ENCODE measurements at places on chromosomes 13 and 19.

DNA sequence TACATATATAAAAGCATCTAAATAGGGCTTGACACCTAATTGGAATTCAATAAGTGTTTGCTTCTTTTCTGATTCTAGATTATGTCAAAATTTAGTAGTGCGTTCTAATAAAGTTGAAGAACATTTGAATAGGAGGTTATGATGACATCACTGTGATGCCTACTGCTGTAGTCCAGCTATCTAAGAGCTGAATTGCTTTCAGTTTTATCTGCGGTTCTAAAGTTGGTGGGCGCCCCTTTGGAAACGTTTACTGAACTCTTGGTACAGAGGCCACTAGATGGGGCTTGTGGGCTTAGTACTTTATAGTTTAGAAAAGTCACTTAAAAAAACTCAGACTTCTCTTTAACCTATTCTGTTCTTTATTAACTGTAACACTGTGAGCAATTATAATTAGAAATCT lies 776.9 kb downstream of the GPC5 start:
- peak; percentile 19 for DNase-seq

DNA sequence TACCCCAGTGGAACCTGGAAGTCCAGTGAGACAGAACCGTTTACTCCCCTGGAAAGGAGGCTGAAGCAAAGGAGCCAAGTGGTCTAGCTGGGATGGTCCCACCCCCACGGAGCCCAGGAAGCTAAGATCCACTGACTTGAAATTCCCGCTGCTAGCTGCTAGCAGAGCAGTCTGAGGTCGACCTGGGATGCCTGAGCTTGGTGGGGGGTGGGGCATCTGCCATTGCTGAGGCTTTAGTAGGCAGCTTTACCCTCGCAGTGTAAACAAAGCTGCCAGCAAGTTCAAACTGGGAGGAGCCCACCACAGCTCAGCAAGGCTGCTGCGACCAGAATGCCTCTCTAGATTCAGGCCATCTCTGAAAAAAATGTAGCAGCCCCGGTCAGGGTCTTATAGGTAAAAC lies 437.0 kb downstream of the SUCLA2 start:
- no peak for DNase-seq

DNA sequence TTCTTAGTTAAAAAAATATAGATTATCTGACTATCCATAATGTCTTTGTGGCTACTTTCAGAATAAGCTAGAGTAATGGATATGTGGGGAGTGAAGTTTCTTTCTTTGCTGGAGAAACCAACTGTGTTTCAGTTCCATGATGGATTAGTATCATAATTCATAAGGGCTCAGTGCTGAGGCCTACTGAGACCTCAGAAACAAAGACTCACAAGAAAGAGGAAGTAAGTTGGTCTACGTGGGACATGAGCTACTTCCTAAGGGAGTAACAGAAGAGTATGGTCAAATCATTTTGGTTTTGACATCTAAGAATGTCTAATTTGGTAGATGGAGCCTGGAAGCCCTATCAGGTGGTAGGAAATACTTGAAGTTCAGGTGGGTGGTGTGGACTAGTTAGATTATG lies 99.0 kb upstream of the HTR2A start:
- no peak for DNase-seq

DNA sequence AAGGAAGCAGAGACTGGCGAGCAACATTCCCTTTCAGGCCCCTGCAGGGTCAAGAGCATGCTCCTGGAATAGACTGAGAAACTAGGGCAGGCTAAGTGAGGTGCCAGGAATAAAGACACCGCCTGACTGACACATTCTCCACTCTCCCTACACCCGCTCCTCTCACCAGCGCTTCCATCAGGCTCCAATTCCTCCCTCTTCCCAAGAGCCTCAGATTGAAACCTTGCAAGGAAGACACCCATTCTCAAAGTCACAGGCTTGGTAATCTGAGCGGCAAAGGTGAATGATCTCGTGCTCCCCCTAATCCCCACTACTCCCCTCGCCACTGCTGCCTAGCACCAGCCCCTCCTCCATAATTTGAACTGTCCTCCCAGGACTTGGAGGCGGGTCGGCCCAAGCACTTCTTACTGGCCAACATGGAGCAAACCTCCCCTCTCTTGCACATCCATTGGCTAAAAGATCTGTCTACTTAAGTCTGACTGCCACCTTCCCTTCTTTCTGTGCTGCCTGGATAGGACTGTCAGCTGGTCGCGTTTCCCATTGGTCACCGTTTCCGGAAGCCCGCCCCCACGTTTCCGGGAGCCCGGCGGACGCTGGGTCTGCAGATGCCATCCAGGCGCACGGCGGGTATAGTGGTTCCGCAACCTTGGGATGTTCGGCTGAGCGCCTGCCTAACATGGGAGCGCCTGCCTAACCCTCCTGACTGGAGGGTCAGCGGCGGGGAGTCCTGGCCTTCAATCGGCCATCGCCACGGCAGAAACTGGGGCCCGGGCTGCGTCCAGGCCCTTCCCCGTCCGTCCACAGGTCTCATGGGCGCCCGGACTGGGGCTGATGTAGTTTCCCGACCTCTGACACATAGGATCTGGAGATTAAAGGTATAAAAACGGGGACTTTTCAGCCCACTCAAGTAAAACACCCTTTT lies 33.6 kb downstream of the ZNF383 start:
- peak; percentile 92 for DNase-seq

- peak; percentile 60 for DNase-seq
Measured at GRCh38 chr19:18322318-18322758, 538 bp downstream of the LSM4 start.

- no peak for DNase-seq
Measured at GRCh38 chr19:45472563-45473366, 5.0 kb downstream of the FOSB start.

GRCh38 chr13:39144941-39145533 lies 106.8 kb downstream of the NHLRC3 start:
- peak; percentile 33 for DNase-seq

DNA sequence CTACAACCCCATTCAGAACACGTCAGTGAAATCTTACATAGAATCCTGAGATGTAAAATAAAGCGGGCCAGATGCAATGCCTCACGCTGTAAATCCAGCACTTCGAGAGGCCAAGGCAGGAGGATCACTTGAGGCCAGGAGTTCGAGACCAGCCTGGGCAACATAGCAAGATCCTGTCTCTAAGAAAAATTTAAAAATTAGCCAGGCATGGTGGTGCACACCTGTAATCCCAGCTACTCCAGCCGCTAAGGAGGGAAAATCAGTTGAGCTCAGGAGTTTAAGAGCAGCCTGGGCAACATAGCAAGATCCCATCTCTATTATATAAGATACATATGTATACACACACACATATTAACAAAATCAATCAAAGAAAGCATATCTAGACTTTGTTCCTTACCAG lies 41.2 kb downstream of the PEX11G start:
- DNase-seq: no peak

- DNase-seq: no peak
Measured at GRCh38 chr19:4256563-4256962, 9.7 kb downstream of the YJU2 start.

DNA sequence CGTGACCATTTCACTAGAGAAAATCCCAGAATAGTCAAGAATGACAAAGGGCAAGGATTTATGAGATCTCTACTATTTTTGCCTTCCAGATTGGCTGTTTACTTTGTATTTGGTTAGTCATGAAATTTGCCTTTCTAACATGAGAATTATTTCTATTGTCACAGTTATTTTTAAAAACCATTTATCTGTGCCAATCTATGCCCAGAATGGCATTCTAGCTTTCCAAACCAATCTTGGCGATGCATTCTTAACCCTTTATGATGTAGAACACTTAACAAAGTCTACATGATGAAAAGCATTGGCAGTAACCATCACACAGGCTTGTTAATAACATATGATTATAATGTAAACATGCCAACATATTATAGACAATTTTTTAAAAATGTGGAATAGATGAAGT lies 65.2 kb downstream of the SCEL start:
- no peak for DNase-seq

DNA sequence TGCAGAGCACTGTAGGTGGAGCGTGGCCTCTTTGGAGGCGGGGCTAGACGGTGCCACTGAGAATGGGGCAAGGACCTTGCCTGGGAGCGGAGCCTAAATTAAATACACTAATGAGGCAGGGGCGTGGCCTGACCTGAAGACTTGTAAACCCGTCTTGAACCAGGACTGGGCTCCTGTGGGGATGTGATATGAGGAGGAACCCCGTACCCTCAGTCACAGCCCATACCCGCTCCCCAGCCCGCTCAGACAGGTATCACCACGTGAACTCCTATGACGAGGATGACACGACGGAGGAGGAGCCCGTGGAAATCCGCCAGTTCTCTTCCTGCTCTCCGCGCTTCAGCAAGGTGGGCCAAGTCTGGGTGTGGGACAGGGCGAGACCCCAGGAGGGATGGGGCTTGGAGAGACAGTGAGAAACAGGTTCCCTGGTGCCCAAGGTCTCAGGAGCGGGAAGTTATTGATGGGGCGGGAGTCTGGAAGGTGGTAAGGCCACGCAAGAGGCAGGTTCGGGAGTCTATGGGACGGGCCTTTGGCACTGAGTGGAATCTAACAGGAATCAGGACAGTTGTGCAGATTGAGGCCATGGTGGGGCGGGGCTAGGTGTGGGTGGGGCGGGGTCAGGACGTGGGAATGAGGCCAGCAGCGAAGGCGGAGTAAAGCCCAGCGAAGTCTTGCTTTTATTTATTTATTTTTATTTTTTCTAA lies 14.7 kb downstream of the DNASE2 start:
- no peak for DNase-seq

Data from SW480 (cell line).